ENCODE measurements at places on chromosomes 4 and X.

DNA sequence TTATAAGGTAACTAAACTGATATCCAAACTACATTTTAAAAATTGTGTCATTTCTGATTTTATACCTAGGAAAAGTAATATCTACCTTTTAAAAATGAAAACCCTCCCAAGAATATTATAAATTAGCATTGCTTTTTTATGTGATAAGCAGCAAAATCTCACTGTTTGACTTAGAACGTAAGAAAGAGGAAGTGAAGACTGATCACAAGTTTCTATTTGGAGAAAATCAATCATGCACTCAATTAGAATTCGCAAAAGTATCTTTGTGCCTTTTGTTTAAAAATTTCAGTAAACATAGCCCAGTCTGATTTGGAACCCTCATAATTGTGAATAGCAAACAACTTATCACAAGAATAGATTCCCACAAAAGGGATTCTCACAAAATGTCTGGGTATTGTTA lies 142.7 kb downstream of the TENM3 start:
- no peak for DNase-seq

- no peak for DNase-seq
These were observed 129.8 kb downstream of the SLC7A11 start for GRCh38 chr4:138112389-138112788.

GRCh38 chr4:111492496-111492895 lies 652.8 kb upstream of the FAM241A start:
- no peak for DNase-seq

- peak; percentile 35 for DNase-seq
These were observed 16.2 kb downstream of the GATB start for GRCh38 chr4:151744614-151745013.

DNA sequence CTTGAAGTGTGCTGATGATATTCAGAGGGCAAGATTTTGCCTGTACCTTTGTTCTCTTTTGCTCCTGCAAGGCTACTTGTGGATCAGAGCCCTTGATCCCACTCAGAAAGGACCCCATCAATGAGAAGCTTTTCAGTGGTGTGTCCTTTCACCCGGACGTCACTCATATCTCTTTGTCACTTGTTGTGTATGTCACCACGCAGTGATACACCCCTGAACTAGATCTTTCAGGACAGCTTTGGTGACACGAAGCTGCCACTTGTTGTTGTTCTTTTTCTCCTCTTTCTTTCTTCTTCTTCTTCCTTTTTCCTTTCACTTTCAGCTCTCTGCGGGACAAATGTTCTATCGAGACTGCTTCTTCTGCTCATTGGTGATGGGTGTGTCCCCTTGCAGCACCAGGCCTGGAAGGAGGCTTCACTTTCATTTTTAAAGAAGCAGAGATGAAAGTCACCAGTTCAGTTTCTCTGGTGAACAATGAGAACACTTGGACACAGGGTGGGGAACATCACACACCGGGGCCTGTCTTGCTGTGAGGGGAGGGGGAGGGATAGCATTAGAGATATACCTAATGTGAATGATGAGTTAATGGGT lies 83.6 kb downstream of the NBDY start:
- peak; percentile 66 for DNase-seq

- no peak for DNase-seq
These were observed 5.2 kb upstream of the AFF2 start for GRCh38 chrX:148495176-148495575.

DNA sequence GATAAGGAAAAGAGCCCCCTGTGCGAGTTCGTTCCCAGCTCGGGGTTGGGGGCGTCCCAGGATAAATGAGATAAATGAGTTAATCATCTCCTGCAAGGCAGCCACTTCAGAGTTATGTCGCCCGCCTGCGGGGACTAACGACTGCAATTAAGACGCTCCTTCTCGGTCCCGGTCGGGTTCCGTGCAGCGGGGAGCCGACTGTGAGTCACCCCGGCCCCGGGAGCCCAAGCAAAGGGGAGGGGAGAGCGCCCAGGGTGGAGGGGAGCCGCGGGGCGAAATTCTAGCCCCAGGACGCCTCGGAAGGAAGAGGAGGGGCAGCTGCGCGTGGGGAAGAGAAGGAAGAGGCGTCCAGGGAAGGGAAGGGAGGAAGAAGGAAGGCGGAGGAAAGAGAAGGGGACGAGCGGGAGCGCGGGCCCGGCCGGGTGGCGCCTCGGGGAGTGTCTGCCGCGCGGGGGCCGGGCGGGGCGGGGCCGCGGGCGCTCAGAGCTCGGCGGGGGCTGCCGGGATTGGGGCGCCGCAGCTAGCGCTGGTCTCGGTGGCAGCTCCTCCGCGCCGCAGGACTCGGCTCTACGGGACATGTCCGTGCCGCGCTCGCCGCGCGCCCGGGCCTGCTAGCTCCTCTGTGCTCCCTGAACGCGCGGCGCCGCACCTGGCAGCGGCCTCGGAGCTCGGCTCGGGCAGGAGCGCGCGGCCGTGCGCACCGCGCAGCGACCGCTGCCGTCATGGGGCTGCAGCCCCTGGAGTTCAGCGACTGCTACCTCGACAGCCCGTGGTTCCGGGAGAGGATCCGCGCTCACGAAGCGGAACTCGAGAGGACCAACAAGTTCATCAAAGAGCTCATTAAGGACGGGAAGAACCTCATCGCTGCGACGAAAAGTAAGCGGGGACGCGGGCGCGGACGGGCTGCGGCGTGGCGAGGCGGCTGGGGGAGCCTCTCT lies at the start of gene ARHGAP10:
Gene ARHGAP10 (plus strand): TSS at position 509 of the 938 bp plus-strand sequence. CDS start 214 bp downstream, at position 723.
- peak; percentile 63 for DNase-seq

- peak; percentile 27 for DNase-seq
These were observed 99.4 kb upstream of the IL1RAPL1 start for GRCh38 chrX:28487818-28488217.

GRCh38 chr4:105944540-105944939 lies 49.3 kb downstream of the NPNT start:
- no peak for DNase-seq

- DNase-seq = peak; percentile 47
These were observed at the start of gene TRAM1L1 for GRCh38 chr4:117084866-117085701. Gene TRAM1L1 (minus strand): TSS chr4:117085576. CDS start chr4:117085393, 183 bp downstream.

- no peak for DNase-seq
These were observed 135.2 kb downstream of the PDE5A start for GRCh38 chr4:119493419-119493818.

DNA sequence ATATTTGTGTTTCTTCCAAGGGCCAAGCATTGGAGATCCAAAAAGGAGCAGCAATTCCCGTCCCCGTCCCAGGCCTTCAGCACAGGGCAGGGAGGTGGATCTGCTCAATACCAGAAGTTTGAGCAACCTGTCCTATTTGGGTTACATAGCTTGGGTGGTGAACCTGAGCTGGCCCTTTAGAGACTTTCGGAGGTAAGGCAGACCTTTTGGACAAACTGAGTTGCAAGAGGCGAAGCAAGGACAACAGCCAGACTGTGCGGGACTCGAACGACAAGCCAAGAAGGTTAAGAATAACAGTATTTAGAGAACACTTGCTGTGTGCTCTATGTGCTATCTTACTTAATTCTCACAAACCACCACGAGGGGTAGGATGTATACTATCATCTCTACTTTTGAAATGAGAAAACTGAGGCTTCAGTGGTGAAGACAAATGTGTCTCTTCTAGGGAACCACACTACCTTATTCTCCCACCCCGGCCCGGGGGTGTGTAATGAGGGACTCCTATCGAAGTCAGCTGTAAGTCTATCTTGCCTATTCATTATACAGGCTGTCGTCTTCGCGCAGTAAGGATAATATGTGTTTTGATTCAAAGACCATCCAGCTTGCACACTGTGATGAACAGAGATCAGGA lies 1.3 kb downstream of the NOP14 start:
- peak; percentile 89 for DNase-seq

DNA sequence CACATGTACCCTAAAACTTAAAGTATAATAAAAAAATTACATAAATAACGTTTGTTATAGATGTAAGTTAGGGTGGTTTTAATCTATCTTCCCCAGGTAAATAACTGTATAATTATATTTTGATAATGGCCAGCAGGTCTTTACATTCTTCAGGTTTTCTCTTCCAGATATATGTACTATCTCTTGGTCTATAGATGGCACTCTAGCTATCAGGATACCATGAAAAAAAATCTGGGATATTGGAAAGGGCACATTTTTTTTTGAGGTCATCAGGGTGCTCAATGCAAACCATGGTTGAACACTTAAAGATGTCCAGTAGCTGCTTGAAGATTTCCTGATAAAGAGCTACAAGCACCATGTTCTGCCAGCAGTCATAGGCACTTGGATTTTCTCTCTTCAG lies 15.6 kb upstream of the ADH4 start:
- DNase-seq = no peak

- DNase-seq = no peak
These were observed 369.5 kb downstream of the PPP3CA start for GRCh38 chr4:100977746-100978397.

GRCh38 chrX:18886344-18887161 lies 97.4 kb downstream of the PHKA2 start:
- DNase-seq = peak; percentile 36

DNA sequence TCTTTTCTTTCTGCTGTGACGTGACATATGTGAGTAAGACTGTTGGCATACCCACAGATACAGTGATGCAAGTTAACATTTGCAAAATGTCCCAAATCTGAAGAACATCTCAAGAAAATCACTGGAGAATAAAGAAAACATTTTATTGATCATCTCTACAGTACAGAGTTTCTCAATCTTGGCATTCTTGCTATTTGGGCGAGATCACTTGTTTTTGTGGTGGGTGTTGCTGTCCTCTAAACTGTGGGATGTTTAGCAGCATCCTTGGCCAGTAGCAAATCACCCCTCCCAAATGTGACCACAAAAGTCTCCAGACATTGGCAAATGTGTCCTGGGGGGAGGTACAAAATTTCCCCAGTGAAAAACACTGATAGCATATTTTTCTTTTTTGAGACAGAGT lies 28.8 kb downstream of the AMELX start:
- no peak for DNase-seq

DNA sequence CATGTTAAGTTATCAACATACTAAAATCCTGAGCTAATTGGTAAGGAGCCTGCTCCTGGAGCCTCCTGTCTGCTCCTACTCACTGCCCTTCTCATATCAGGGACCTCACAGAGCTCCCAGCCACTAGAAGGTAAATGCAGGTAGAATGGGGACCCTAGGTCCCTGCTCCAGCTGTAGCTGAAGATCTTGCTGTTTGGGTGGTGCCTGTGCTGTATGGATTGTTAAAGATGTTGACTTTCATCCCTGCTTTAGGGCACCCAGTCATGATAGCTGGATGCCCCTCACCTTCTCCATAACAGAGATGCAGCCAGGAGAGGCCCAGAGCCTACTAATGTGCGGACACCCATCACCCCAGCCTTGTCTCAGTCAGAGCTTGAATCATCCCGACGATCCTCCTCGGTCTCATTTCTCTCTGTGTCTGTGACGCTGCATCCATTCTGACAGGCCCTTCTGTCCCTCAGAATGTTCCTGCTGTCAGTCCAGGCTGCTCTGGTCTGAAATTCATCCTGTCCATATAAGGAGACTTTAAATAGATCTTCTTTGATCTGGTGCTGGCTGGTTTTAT lies 341.7 kb upstream of the GATB start:
- DNase-seq = no peak

DNA sequence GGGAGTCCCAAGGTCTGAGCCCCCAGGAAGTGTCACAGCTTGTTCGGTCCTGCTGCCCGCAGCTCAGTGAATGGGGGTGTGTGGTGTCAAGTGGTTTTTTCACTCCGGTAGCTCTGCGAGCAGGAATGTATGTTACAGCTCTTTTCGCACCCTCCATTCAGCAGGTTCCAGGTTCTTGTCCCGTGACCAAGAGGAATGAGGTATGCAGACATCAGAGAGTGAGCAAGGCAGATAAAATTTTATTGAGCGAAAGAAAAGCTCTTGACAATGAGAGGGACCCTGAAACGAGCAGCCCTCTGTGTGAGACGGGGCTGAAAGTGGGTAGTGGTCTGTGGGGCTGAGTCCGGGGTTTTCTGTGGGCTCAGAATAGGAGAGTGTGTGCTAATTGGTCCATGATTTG lies 31.5 kb downstream of the UCHL1 start:
- no peak for DNase-seq

DNA sequence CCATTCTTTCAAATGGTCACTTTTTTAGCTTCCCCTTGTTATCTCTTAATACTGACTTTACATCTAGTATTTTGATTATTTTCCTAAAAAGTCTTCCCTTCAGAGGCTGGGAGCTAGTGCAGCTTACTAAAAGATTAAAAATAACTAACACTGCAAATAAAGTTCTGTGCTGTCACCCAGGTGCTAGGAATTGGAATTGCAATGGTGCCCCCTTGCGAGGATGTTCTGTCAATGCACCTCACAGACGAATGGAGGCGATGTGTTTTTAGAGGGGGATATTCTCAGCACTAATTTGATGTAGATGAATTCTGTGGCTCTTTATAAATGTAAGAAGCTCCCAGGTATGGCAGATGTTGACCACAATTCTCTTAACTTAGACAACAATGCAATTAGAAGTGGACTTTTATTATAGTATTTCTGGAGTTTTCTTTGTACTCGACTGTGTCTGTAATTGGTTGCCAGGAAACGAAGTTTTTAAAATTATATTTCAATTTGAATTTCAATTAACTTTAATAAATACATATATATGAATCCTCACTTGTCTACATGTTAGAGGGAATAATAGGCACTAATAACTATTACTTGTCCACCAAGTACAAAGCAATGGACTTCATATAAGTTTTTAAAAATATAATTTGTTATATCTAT lies 22.0 kb upstream of the SMIM31 start:
- peak; percentile 57 for DNase-seq

DNA sequence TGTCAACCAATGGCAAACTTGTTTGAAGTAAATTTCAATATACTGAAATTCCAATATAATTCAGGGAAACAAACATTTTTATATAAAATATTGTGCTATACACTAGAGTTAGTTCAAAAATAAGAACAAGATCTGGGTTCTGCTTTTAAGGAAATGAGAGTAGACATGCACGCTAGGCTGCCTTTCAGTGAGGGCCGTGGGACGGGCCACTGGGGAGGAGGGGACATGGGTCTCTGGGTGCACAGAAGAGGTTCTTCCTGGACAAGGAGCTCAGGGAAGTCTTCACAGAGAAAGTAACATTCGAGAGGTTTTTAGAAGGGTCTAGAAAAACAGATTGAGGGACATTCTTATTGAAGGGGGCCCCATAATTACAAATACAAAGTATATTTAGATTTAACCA lies 64.4 kb downstream of the SHROOM3 start:
- no peak for DNase-seq

GRCh38 chrX:16282209-16282608 lies 114.9 kb downstream of the MAGEB17 start:
- no peak for DNase-seq

DNA sequence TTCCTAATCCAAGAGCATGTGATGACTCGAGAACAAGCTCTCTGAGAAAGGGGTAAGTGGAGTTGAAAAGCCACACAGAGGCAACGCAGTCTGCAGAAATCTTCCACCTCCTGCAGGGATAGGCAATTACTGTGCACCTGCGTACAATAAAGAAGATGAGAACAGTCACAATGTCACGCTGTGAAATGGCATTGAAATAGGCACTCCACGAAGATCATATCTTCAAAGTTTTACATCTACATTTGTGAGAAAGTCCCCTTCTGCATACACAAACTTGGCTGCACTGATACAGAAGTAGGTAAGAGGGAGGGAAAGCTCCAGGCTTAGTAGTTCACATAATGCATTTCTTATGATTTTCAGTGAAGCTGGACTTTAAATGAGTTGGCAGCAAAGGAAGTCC lies 27.1 kb downstream of the DDX60L start:
- no peak for DNase-seq

GRCh38 chr4:149062997-149063396 lies 620.8 kb upstream of the NR3C2 start:
- DNase-seq = no peak

- no peak for DNase-seq
These were observed 72.2 kb downstream of the GPR143 start for GRCh38 chrX:9693307-9694001.

- DNase-seq = no peak
These were observed 10.8 kb downstream of the CTBP1 start for GRCh38 chr4:1237981-1238675.

GRCh38 chr4:1582227-1582626 lies 101.9 kb downstream of the FAM53A start:
- no peak for DNase-seq

Data from activated CD4-positive, alpha-beta T cell treated with anti-CD3 and anti-CD28 coated beads, Interleukin-2, Interleukin-6, amounts not matched to agents 100 ng/mL and 50 ng/mL, durations not matched to agents 16 hours and 8 hours (primary cell).